Stimulated activated CD4-positive, alpha-beta T cell treated with anti-CD3 and anti-CD28 coated beads, Interleukin-4, amount 100 ng/mL, for 48 hours (primary cell): ENCODE measurements at places on chromosomes 7 and 10.

- no peak for DNase-seq
Measured at GRCh38 chr10:57320416-57320815, 947.3 kb downstream of the IPMK start.

GRCh38 chr10:48667960-48668590 is 16.6 kb upstream of the WDFY4 start:
- DNase-seq, result no peak

GRCh38 chr10:132322586-132323048 is 9.4 kb upstream of the LRRC27 start:
- DNase-seq, result no peak

DNA sequence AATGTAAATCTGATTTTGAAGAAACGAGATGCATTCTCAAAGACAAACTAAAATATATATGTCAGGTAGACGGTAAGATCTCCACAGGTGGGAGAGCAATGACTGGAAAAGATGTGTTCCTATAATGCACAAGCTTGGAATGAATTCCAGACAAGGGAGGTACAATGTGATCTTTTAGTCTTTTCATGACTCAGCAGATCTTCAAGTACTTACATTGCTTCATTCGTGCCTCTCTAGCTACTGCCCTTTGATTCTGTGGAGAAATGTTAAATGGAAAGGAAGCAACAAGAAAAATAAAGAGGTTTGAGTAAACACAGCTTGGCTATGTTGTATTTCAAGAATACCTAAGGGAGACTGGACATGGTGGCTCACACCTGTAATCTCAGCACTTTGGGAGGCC is 106.6 kb downstream of the GAD2 start:
- no peak for DNase-seq

DNA sequence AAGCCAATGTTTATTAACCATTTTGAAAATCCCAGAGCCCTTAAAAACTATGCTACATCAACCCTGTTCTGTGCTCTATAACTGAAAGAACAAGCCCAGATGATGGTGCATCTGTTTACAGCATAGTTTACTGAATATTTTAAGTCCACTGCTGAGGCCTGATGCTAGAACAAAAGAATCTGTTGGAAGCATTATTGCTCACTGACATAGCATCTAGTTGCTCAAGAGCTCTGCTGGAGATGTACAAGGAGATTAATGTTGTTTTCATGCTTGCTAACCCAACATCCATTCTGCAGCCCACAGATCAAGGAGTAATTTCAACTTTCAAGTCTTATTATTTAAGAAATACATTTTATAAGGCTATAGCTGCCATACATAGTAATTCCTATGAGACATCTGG is 181.3 kb upstream of the FEZF1 start:
- no peak for DNase-seq

DNA sequence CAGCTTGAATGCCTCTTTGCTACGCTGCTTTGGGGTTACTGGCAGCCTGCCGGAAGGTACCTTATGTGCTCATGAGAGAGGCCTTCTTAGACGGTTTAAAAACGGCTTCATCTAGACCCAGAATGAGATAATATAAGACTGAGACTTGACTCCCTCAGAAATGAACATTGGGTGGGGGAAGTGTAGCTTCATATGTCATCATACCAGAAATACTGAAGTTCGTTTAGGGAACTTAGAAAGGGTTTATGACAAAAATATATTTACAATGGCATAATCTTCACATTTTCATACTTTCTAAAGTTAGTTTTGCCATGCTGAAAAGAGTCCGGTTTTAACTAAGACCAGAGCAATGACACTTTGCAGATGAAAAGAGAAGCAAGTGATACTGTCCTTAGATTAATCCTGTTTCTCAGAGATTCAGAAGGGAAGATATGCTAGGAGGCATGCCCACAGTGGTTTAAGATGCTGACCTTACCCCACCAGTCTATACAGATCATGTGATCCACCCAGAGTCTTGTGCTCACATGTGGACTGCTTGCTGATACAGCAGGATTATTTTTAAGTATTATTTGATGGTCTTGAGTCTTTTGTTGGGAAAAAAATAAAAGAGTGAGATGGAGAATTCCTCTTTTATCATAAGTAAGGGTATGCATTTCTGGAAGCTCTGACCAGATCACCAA is 40.8 kb upstream of the HGF start:
- DNase-seq, result no peak

GRCh38 chr7:16791071-16791470 is 13.7 kb downstream of the AGR2 start:
- DNase-seq, result no peak

GRCh38 chr10:125266541-125266940 is 106.2 kb upstream of the CTBP2 start:
- no peak for DNase-seq

GRCh38 chr10:53453196-53453595 is 680.6 kb upstream of the MBL2 start:
- DNase-seq, result no peak

DNA sequence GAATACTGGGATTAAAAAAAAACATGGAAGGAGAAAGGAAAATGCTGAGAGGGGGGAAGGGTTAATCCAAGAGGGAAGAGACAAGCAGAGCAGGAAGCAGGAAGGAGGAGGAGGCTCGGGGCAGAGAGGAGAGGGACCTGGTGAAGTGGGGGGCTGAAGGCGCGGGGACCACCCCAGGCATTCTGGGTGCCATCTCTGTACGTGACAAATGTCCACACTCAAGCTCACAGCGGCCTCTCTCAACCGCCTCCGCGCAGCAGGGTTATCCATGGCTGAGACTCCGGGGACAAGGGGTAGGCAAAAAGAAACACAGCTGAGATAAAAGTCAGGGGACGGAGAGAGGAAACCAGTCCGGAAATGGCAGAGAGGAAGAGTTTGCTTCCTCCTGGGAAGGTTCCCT is 33.9 kb downstream of the EN2 start:
- DNase-seq, result no peak

DNA sequence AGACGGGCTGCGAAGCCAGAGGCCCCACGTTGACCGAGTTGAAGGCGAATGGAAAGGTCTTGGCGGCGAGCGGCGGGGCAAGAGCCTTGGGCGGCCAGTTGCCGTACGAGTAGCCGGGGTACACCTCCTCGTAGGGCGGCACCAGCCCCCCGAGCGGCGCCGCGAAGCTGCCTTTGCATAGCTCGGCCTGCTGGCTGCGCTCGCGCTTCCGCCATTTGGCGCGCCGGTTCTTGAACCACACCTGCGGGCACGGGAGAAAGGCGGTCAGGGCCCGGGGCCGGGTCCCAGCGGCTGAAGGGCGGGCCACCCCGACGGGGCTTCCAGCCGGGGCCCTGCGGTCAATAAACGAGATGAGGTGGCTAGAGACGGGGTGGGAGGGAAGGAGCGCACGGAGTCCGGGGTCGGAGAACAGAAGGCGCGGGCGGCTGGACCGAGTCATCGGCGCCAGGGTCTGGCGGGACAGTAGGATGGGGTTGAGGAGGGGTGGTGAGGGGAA is 4.8 kb downstream of the ELOVL3 start:
- peak; percentile 53 for DNase-seq

DNA sequence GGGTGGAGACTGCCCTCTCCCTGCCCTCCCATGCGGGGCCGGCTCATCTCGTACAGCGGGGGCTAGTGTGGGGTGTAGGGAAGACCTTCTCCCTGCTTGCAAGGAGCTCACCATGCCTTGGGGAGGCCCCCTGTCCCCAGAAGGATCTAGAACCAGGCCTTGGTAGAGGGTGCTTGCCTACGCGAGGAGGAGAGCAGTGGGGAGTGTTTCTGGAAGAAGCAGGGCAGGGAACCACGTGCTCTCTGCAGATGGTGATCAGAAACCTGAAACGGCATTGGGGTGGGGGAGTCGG is 2.7 kb downstream of the MAFK start:
- no peak for DNase-seq

- DNase-seq, result no peak
Measured at GRCh38 chr7:76048668-76048988, 722 bp downstream of the MDH2 start.

DNA sequence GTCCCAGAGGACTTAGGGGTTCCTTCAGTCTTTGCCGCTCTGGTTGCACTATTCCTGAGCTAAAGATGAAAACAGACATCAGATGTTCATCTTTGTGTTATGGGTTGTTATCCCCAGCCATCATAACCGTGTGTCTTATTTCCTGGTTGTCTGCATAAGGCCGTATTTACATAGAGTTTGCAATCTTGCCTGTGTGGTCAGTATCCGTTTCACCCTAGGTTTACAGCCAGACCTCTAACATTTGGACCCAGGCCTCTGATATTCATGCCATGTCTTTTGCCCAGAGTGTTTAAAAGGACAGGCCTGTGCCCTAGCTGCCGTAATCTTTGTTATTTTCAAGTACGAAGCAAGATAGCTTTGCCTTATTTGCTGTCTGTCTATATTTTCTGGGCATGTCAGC is 26.6 kb downstream of the LRRC4 start:
- no peak for DNase-seq

DNA sequence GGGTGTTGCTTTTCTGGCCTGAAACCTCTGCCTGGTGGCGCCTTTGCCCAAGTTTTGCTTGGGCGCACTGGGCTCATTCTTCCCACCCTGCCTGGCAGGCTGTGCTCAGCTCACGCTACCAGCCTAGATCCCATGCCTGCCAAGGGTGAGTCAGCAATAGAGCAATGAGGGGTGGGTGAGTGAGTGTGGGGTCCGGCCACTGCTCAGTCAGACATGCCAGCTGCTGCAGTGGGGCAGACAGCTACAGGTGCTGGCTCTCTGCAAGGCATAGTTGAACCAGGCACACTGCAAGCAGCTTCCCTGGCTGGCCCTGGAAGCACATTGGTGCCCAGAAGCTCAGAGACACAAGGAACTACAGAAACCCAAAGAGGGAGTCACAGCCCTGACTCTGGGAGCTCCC is 680.9 kb upstream of the LRRTM3 start:
- no peak for DNase-seq

DNA sequence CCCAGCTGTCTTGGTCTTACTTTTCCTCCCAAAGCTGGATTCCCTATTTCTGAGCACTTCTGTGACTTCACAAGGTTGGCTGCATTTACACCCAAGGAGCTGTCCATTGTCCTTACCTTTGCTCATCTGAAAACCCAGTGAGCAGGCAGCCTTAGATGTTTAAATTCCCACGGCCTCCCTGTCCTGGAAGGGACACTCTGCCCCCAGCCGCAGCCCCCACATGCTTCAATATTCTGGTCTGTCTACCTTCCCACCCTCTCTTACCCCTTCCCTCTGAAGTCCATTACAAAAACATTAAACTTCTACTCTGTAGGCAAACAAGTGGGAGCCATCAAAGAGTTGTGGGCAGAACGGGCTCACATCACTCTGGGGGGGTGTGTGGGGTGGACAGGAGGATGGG is 73.8 kb upstream of the EFCAB10 start:
- DNase-seq, result no peak

GRCh38 chr7:151645311-151645710 is 125.6 kb upstream of the RHEB start:
- DNase-seq, result no peak

DNA sequence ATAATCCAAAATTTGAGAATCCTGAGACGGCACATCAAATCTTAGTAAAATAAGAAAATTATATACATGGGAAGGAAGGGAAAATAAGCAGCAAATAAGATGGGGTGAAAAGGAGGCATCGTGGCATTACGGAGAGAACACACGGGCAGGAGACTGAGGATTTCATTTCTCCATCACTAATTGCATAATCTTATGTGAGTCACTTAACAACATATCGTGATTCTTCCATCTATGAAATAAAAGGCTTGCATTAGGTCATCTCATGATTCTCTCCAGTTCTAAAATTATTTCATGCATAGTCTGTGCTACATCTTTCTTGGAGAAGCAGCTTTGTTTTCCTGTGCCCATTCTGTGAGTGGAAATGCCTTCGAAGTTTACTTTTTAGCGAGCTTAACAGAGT is 288.7 kb downstream of the LRMDA start:
- DNase-seq, result no peak

DNA sequence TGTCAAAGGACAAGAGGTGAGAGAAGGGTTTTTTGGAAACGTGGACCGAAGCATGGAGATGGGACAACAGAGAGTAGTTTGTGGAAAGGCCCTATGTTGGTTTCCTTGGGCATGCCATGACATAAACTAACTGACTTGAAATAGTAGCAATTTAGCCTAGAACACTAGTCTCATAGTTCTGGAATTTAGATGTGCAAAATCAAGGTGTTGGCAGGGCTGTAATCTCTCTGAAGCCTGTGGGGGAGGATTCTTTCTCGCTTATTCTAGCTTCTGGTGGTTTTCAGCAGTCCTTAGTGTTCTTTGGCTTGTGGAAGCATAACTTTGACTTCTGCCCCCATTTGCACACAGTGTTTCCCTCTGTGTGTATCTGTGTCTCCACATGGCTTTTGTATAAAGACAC is 283.4 kb downstream of the GFRA1 start:
- DNase-seq, result no peak
